NCI-H2081 (cell line): ENCODE measurements at places on chromosomes 1 and 21.

DNA sequence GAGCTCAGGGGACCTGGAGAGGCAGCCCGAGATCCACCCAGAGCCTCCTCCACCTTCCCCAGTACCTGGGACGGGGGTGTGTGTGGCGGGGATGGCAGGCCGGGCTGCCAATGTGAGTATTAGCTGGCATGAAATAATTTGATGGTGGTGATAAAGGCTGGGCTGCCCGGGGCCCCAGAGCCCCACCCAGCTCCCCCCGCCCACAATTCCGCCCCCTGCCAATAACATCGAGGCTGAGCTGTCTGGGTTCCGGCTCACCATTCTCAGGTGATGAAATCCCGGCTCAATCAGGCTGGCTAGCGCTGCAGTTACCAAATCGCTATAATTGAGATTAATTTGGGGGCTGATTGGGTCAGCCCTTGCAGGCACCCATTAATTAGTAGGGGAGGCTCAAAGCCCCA, 103.8 kb upstream of the CASZ1 start:
- DNase-seq: no peak

- DNase-seq: no peak
Observed at GRCh38 chr1:159913451-159914192, 11.7 kb downstream of the TAGLN2 start.

- no peak for DNase-seq
Observed at GRCh38 chr1:63746129-63746864, 27.5 kb upstream of the ROR1 start.

GRCh38 chr1:168964478-168964877, 142.0 kb upstream of the ATP1B1 start:
- DNase-seq: no peak

- no peak for DNase-seq
Observed at GRCh38 chr1:43620956-43621355, 29.0 kb upstream of the KDM4A start.

DNA sequence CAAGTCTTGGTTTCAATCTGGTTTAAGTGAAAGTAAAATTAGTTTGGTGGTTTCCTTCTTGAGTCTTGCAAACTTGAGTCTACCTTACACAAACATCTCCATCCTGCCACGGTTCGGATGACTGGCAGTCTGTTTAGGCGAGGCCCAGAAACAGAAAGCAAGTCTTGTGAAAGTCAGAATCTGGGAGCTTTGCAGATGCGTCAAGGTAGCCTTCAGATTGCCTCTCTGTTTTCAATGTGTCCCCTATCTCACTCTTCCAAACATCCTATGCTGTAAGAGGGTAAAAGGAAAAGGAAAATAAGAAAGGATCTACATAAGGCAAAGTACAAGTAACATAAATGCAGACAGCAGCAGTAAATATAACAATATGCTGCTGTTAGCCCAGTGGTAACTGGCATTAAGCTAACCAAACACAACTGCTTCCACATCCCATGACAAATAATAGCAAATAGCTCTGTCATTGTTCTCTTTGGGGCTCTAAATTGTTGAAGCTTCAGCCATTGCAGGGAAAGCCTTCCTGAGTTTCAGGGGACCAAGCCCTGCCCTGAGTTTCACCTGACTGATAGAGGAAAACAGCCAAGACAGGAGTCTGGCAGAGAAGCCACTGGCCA, 26.2 kb upstream of the C1orf105 start:
- peak; percentile 34 for DNase-seq
